ENCODE measurements at places on chromosomes 7 and 10.

- no peak for DNase-seq
These were observed 12.7 kb downstream of the STRA8 start for GRCh38 chr7:135246191-135246825.

DNA sequence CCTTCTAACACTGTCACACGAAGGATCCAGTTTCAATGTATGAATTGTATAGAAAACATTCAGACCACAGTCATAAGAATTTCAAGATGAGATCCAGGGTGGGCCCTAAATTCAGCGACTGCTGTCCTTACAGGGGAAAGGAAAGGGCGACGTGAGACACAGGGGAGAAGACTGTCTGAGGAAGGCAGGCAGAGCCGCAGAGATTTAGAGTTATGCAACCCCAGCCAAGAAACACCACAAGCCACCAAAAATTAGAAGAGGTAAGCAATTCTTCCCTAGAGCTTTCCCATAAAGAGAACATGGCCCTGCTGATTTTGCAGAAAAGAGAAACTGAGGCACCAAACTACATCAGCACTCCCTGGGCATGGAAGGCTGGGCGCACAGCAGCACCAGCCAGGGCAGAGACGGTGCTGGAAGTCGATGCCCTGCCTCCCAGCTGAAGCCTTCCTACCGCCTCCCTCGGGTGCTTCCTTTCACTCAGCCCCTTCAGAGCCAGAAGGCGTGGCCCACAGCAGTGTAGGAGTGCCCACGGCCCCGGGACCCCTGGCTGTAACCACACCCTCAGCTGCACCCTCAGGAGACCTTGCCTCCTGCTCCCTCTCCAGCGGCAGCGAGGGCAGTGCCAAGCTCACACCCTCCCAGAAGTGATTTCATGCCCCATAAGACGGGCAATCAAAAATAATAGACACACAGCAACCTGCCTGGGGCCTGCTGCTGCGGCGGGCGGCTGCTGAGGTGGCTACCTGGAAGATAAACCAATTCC is 81.0 kb upstream of the LRRC4 start:
- no peak for DNase-seq

GRCh38 chr7:11570205-11570604 is 261.8 kb downstream of the THSD7A start:
- no peak for DNase-seq

DNA sequence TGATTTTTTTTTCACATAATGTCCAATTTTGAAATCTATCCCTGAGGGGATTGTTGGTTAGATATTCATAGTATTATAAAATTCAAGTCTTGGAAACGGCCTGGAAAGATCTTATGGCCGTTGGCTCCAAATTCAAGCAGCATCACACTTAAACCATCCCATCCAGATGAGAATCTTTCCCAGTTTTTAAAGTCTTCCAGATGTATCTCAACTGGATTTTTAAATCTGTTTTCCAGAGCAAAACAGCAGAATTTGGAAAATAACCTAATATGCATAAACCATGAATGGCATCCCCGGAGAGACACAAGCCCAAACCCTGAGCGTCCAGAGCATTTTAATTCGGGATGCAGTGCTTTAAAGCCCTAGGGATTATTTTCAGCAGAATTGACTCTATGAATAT is 208.2 kb upstream of the PRKCQ start:
- no peak for DNase-seq

- no peak for DNase-seq
These were observed 39.6 kb downstream of the KCNH2 start for GRCh38 chr7:150938566-150938965.

GRCh38 chr10:4810092-4810491 is 15.9 kb upstream of the AKR1E2 start:
- no peak for DNase-seq

GRCh38 chr7:8389593-8390261 is 43.7 kb upstream of the NXPH1 start:
- no peak for DNase-seq

DNA sequence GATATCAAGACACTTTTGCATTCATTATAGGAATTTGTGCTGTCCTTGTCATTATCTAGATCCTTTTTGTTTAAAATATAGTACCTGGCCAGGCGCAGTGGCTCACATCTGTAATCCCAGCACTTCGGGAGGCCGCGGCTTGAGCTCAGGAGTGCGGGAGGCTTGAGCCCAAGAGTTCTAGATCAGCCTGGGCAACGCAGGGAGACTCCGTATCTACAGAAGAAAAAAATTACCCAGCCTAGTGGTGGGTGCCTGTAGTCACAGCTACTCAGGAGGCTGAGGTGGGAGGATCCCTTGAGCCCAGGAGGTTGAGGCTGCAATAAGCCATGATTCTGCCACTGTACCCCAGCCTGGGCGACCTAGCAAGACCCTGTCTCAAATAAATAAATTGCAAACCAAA is 621 bp upstream of the MORN4 start:
- DNase-seq, result no peak

- DNase-seq, result no peak
These were observed 25.2 kb upstream of the OTUD1 start for GRCh38 chr10:23413629-23414089.

DNA sequence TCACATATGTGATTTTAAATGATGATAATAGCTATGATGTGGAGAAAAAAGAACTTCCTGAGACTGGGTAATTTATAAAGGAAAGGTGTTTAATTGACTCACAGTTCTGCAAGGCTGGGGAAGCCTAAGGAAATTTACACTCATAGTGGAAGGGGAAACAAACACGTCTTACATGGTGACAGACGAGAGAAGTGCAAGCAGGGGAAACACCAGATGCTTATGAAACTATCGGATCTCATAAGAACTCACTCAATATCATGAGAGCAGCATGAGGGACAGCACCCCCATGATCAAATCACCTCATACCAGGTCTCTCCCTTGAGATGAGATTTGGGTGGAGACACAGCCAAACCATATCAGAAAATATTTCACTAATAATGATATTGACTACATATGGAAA is 4.1 kb upstream of the LIPN start:
- DNase-seq, result no peak

- DNase-seq, result no peak
These were observed 3.5 kb downstream of the GLCCI1 start for GRCh38 chr7:7972128-7972527.

GRCh38 chr7:7596176-7596575 is 29.5 kb downstream of the MIOS start:
- DNase-seq, result no peak

GRCh38 chr7:45435131-45435530 is 139.0 kb upstream of the ADCY1 start:
- no peak for DNase-seq

GRCh38 chr7:36942025-36942424 is 217.7 kb upstream of the AOAH start:
- DNase-seq, result no peak

GRCh38 chr10:75367021-75367487 is 34.5 kb downstream of the ZNF503 start:
- DNase-seq, result no peak

GRCh38 chr10:13347043-13347499 is 1.0 kb downstream of the SEPHS1 start:
- no peak for DNase-seq

- no peak for DNase-seq
These were observed 131.0 kb downstream of the PLXDC2 start for GRCh38 chr10:19947215-19947614.

DNA sequence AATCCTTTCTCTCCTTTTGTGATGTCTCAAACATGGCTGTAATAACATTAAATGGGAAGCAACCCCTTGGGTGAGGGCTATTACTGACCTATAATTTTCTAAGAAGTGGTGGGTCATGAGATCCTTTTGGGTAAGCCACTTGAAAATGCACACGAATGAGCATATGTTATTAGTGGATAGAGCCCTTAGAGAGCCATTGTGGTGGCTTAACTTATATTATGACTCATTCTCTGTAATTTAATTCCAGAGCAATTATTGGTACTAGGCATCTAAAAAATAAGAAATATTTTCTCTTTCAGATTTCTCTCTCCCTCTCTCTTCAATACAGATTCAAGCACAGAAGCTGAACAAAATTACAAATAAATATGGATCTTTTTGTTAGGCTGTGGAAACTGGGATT is 1177.4 kb upstream of the PHF14 start:
- no peak for DNase-seq

DNA sequence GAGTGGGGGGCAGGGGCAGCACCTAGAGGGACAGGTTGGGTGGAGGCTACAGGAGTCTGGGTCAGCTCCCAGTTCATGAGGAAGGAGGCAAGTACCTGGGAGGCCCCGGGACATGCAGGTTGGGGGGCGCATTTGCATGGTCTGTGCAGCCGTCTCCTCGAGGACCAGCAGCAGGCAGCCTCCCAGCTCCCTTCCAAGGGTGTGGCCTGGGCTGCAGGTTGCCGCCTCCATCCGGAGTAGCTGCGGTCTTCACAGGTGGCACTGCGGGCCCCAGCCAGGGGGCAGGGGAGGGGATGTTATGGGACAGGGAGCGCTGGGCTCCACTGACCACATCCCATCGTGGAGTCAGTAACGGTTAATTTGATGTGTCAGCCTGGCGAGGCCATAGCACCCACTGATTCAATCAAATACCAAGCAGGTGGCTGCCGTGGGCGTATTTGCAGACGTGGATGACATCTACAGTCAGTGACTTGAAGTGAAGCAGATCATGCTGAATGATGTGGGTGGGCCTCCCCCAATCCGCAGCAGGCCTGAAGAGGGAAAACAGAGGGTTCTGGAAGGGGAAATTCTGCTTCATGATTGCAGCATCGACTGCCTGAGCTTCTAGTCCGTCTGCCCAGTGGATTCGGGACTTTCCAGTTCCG is 81.6 kb downstream of the PRKAG2 start:
- no peak for DNase-seq

- DNase-seq, result no peak
These were observed 24.4 kb downstream of the RALA start for GRCh38 chr7:39647816-39648215.

DNA sequence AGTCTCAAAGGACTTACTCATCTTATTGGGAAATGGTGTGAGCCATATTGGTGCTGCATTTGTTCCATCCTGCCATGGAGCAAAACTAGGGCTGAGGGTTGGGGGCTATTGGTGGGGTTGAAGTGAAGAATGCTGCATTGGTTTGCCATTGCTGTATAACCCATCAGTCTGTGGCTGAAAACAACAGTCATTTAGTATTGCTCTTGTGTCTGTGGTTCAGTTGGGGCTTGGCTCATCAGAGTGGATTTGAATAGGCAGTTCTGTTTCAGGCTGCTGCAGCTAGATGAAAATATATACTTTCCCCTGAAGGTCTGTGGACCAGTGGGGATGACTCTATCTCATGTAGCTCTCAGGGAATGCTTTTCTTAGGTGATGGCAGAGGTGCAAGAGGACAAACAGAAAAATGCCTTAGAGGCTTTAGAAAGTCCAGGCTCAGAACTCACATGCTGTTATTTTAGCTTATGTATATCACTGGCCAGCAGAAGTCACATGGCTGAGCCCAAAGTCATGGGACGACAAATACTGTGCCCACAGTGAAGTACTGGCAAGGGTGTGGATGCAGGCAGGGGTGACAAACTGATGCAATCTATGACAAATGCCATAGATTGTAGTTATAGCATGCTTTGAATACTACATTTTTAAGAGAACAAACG is 15.2 kb upstream of the EXOC6 start:
- no peak for DNase-seq

GRCh38 chr10:54081950-54082349 is 719.1 kb downstream of the PCDH15 start:
- no peak for DNase-seq

GRCh38 chr10:6912424-6912823 is 332.3 kb upstream of the PRKCQ start:
- no peak for DNase-seq

DNA sequence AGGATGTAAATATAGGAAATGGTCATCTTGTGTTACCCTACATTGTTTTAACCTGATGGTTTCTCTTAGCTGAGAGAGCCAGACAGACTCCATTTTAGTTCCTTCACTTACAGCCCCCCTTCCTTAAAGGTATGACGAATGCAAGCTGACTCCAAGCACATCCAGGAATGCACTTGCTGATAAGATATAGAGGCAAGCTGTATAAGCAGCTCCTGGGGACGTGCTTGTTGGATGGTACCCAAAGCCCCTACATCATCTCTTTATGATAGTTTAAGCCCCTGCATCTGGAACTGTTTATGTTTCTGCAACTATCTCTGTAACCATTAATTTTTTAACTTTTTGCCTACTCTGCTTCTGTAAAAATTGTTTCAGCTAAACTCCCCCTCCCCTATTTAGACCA is 41.7 kb downstream of the ZNF25 start:
- no peak for DNase-seq

- DNase-seq, result no peak
These were observed 21.3 kb downstream of the MKX start for GRCh38 chr10:27724287-27724686.

DNA sequence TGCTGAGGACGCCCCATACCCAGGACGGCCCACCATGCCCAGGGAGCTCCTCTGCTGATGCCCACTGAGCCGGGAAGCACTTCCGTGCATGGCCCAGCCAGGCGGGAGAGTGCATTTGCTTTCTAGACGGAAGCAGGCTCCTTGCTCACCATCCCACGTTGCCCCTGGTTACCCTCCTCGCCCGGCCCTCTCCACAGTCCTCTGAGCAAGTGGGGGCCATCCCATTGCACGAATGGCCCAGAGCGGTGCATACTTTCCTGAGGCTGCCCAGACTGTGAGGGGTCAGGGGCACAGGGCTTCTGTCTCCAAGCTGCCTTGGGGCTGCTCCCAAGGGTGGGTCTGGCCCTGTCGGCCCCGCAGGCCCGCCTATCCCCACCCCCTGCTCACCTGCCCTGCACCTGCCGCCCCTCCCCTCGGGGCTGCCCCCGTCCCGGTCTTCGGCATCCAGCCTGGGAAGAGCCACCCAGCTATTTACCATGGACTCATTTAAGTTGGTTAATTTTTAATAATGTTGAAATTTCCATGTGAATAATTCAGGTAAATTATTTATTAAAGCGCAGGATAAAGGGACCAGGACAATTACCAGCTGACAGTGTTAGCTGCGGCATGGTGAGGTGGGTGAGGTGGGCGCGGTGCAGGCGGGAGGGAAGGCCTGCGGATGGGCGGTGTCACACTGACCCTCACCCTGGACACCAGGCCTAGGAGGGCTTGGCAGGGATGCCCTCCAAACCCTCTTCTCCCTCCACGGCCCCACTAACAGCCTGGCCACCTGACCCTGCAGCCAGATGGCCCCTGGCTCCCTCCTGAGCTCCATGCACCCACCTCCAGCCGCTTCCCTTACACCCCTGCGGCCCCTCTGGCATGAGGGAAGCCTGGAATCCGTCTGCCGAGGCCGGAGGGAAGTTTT is 104.4 kb downstream of the MICALL2 start:
- no peak for DNase-seq

GRCh38 chr7:70785427-70785826 is 346.5 kb upstream of the GALNT17 start:
- DNase-seq, result no peak

- no peak for DNase-seq
These were observed 145.3 kb downstream of the GLI3 start for GRCh38 chr7:42091461-42092291.

- DNase-seq, result no peak
These were observed 82.6 kb upstream of the PRKG1 start for GRCh38 chr10:50991456-50992355.

GRCh38 chr10:36452851-36453250 is 672.5 kb upstream of the ANKRD30A start:
- DNase-seq, result no peak

GRCh38 chr7:117582219-117582704 is 102.4 kb downstream of the CFTR start:
- DNase-seq, result no peak
